ENCODE measurements at places on chromosomes 1 and 21.

- peak; percentile 8 for DNase-seq
These were observed 799.3 kb upstream of the CXADR start for GRCh38 chr21:16713331-16714117.

DNA sequence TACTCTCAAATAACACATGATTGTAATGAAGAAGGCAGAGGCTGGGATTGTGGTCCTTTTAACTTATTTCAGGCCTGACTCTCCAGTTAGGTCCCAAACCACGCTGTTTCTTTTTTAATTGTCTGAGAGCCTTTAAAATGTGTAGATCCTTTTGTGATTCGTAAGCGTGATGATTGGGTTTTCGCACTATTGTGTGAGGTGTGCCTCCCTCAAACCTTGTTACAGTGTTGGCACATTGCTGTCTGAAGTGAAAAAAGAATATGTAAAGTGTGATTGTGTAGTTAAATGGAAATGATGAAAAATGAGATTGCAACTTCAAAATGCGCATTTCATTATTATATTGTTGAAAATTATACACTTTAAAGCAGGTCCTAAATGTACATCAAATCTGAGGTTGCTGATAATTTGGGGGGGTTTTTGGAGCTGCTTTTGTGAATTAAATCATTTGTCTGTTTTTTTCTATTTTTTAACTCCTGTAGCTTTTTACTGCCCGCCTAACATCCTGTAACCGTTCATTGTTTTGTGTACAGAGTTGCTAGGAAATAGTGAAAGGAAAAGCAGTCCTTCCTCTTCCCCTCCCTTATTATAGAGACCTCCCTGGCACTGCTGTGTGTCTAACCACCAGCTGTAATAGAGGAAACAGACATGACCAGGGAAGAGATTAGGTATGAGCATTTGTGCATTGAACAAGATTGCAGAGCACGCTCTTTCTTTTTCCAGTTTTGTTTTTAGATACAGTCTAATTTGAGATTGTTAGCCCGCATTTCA is 43.3 kb downstream of the IARS2 start:
- no peak for DNase-seq

GRCh38 chr1:160520582-160520981 is 2.5 kb downstream of the SLAMF6 start:
- no peak for DNase-seq

- DNase-seq: no peak
These were observed 27.2 kb downstream of the PUM1 start for GRCh38 chr1:31038360-31038759.

- DNase-seq: no peak
These were observed 32.3 kb downstream of the RCAN1 start for GRCh38 chr21:34582506-34583150.

- no peak for DNase-seq
These were observed 3.8 kb downstream of the IRF2BP2 start for GRCh38 chr1:234605983-234606783.

GRCh38 chr1:160400223-160400645 is at the start of gene VANGL2:
VANGL2 (plus strand) TSS chr1:160400564; CDS start chr1:160415838, 15,274 bp downstream.
- no peak for DNase-seq

GRCh38 chr1:153506386-153506785 is 29.4 kb downstream of the S100A6 start:
- no peak for DNase-seq

DNA sequence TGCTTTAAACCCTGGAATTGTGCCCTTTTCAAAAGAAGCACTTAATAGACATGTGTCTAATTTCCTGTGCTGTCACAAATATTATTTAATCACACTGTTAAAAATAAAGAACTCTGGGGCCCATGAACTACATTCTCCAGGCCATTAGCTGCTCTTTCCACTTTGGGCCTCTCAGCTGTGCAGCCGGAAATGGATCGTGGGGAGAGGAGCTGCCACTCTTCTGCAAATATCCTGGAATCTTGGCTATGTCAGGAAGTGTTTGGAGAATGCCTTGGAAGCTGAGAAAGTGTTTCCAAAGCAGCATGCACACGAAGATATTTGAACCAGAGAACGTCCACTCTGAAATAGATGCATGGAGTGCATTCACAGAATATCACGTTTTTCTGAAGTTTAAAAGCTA is 27.5 kb upstream of the VPS26C start:
- DNase-seq: no peak

DNA sequence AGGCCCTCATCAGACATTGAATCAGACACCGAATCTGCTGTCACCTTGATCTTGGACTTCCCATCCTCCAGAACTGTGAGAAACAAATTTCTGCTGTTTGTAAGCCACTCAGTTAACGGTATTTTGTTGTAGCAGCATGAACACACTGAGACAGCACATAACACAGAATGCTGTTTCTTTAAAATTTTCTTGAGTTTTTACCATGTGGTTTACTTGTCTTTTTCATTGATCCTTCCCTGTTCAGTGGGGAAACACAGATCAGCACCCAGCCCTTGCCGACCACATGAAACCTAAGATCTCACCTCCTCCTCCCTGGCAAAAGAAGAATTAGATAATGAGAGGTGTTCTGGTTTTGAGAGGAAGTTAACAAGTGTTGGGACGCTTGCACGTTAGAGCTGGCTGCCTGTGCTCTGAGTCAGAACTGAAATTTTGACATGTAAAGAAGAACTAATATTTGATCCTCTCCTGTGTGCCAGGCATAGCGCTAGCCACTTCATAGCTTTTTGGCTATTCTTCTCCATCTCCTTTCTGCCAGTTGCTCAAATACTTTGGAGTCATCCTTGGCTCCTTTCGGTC is 179.6 kb downstream of the DHRS3 start:
- no peak for DNase-seq

GRCh38 chr1:150268340-150268704 is 494 bp downstream of the APH1A start:
- no peak for DNase-seq

- DNase-seq: no peak
These were observed 262.3 kb upstream of the BRINP3 start for GRCh38 chr1:190739926-190740325.

DNA sequence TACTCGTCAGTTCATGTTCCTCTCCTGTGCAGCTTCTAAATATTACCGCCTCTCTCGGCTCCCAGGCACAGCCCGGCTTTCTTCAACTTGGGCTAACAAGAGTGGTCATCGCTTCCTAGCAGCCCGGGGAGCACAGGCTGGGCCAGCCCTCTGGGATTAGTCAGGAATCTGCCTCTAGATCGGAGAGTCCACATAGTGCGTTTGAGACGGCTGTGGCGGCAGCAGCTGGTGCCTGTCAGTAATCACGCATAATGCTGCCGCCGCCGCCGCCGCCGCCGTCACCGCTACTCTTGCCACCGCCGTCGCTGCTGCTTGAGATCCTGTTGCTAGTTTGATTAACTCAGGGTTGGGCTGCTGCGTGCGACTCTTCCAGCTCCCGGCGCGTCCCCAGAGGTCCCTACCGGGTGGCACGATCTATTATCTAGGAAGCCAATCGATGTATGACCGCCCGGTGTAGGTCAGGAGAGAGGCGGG is at the start of gene RXRG:
Gene RXRG (minus strand): TSS at position 230 of the 474 bp plus-strand sequence. CDS start 233 bp downstream, outside the sequence.
- no peak for DNase-seq

GRCh38 chr1:182629499-182630096 is 25.4 kb upstream of the RGS16 start:
- no peak for DNase-seq

DNA sequence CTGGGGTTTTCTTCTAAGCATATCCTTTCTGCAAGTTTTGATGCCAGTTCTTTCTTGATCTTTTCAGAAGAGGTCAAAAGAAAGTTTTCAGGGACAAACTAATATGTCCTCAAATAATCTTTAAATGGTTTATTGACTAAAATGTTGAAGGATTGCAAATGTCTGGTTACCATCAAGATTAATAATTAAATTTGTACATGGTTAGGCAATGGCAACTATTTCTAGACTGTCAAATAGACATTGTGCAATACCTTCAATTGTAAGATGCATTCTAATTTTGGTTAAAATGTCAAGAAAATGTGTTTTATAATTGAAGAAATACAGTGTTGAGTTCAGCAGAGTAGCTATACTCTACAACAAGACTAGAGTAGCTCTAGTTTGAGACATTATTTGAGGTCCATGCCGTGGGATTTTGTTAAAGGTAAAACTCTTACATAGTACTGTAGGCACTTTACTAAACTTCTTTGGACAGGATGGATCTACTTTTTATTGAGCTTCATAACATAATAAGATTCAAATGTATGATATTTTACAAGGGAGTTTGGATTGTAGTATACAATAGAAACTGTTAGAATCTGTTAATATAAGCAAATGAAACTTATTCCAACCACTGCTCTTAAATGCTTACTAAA is 22.6 kb downstream of the MAEL start:
- no peak for DNase-seq

GRCh38 chr21:35512346-35512745 is 463.2 kb upstream of the RUNX1 start:
- peak; percentile 36 for DNase-seq

DNA sequence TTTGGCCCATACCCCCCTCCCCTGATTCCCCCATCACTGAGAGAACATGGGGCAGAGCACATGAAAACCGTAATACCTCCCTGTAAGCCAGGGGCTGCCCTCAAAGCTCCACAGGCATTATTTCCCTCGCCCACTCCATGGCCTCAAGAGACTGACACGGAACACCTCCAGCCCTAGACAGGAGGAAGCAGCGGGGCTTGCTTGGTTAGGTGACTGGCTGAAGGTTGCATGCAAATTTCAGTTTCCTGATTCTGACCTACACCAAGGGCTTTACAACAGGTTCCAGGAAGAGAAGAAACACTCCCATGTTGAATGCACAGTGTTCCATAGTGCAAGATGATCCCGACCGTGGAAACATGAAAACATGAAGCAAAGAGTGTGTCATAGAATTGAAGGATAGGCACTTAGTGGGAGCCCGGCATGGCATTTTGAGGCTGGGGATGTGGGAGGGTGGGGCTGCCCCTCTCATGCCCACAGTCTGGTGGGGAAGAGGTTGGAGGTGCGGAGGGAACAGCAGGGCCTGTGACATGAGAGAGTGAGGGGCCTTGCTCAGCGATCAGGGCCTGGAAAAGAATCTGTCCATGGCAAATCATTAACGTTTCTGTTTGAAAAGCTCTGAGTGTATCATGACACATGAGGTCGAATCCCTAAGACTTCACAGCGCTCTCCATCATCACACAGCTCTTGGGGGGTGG is 33.5 kb downstream of the GPR137B start:
- DNase-seq: no peak

DNA sequence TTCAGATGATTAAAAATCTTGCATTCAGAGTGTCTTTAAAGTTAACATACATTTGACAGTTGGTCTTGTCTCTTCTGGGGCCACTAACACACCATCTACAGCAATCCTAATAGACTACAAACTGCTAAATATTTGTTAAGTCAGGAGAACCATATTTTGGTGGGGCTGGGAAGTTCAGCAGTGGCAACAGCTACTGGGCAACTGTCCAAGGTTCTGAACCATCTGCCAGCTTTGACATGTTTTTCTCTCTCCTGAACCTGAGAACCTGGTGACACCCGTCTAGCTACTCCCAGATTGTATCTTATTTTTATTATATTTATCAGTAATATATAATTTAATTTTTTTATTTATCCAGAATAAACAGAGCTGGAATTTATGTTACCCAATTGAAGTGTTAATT is 199.0 kb upstream of the DPYD start:
- DNase-seq: no peak

Data from GM04503 (cell line).